ENCODE measurements at places on chromosomes 13 and 19. TPM values are rescaled to one million over a fixed set of nuclear protein-coding genes. Genes with fewer than 3 reads are reported as not detected.
A peak's percentile ranks its signal among the peaks of the same experiment; 100 is the strongest.

The FFAR1 gene
- total RNA-seq = not detected

- DNase-seq = no peak
These were observed 32.5 kb downstream of the ZC3H4 start for GRCh38 chr19:47081095-47081494.

DNA sequence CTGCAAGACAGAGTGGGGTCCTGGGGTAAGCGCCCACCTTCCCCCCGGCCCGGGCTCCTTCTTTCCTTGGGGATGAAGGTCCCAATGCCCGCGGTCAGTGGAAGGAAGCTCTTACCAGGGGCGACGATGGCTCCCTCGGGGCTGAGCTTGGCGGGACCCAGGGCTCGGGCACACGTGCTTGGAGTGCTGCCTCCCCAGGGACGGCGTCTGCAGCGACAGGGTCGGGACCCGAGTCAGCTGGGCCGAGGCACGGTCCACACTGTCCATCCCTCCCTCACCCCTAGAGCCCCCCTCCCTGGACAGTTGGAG lies 3.5 kb downstream of the JSRP1 start:
- DNase-seq = no peak

The UFM1 gene
- total RNA-seq = 44.8 TPM

The EVI5L gene
- total RNA-seq = 9.6 TPM

- DNase-seq = no peak
These were observed 972.0 kb upstream of the PCDH20 start for GRCh38 chr13:62387647-62388046.

DNA sequence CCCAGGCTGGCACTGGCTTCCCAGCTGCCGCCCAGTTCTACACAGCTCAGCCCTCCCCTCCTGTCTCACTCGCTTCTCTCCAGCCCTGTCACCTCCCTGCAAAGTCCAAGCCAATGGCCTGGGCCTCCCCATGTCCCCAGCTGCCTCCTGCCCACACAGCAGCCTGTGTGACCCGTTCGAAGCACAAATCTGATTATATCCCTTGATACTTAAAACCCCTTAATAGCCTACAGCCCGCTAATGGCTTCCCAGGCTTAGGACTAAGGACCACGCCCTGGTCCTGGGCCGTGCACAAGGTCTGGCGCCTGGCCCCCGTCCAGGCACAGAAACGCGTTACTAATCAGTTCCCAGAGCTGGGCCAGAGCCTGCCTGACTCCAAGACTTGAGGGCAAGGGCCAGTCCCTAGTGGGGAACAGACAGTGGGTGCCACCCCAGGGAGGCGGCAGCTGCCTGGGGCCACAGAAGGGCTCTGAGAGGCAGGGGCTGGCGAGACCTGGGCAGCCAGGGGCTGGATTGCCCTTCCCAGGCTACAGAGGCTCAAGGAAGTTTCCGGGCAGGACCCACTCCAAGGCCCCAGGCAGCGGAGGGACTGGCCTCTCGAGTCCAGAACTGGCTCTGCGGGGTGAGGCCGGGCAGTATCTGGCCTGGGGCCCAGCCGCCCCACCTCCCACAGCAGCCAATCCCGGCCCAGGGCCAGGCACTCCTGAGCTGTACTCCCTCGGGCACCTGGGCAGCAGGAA lies 10.4 kb downstream of the XAB2 start:
- no peak for DNase-seq

DNA sequence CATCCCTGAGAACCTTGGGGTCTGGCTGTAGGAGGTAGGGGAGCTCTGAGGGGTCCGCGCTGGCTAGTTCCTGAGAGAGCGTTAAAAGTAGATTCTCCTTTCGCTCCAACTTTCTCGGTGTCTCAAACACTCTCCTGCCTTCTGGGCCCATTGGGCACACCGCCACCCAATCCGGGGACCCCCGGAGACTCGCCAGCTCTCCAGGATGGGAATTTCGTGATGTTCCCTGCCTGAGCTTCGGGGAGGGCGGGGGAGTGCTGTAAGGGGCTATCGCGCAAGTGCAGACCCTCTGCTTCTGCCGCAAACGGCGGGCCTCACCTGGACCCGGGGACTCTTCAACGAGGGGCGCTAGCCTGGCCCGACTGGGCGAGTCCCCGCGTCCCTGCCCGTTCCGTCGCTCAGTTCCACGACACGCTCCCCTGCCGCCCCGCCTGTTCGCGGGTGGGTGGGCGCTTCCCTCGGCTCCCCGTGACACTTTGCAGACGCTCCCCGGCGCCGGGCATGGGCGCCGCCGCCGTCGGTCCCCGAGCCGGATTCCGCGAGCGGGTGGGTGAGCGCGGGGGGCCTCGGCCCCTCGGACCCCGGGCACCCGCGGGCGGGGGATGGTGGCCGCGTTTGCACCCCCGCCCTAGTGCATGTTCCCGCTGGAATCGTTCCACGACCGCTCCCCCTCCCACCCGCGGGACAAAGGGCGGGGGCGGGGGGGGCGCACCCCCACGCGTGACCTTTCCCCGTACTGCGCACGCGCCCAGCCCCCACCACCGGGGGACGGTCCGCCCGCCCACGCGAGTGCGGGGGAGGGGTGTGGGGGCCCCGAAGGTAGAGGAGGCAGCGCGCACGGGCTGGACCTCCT lies at the start of gene CCDC106:
Gene CCDC106 (plus strand): TSS at position 481 of the 853 bp plus-strand sequence. CDS start 835 bp downstream, outside the sequence.
- DNase-seq = peak; percentile 79
